ENCODE measurements at places on chromosomes 13 and 19.

GRCh38 chr13:61188057-61188456, 227.6 kb downstream of the PCDH20 start:
- no peak for DNase-seq

- no peak for DNase-seq
Measured at GRCh38 chr19:43883864-43884263, 51.2 kb downstream of the ZNF45 start.

DNA sequence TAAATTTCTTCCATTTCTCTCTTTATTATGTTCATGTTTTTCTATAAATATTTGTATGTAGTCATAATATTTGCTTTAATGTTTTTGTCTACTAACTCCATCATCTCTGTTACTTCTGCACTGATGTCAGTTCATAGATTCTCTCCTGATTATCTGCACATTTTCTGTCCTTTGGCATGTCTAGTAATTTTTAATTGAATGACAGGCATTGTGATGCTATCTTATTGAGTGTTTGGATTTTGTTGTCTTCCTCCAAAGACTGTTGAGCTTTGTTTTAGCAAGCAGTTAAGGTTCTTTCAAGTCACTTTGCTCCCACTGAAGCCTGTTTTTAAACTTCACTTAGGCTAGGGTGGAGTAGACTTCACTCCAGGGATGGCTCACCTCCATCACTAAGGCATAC, 276.8 kb downstream of the DLEU7 start:
- no peak for DNase-seq

- no peak for DNase-seq
Measured at GRCh38 chr13:69683921-69684686, 423.5 kb upstream of the ATXN8OS start.

GRCh38 chr13:42038661-42039456, 9.6 kb upstream of the DGKH start:
- no peak for DNase-seq

DNA sequence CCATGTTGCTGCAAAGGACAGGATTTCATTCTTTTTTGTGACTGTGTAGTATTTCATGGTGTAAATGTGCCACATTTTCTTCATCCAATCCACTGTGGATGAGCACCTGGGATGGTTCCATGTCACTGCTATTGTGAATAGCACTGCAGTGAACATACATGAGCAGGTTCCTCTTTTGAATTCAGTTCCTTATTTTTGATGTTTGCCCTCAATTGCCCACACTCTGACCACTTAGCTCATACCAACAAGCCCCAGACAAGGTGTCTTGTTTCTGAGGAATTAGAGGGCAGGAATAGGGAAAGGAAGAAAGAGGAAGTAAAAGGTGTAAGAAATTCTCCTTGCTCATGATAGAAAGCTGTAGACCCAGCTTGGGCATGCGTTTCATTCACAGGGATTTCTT, 244.2 kb upstream of the ZNF507 start:
- DNase-seq = no peak

GRCh38 chr13:58804832-58805231, 1173.3 kb downstream of the PCDH17 start:
- no peak for DNase-seq

DNA sequence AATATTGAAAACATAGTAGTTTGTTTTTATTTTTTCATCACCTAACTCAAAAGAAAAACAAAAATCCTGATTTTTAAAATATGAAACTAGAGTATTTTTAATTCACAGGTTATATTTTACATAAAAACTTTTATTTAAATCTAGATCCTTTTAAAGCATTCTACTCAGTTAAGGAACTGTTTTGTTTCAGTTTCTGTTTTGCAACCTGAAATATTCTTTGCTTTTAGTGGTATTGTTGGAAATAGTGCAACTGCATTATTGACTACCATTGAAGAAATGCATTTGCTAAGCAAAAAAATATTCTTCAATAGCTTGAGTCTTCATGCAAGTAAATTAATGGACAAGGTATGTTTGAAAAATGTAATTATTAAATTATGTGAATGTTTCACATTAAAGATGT, 43.8 kb downstream of the COG6 start:
- DNase-seq = no peak
